Karpas-422 (cell line): ENCODE measurements at places on chromosomes 7 and 10.
A peak's percentile ranks its signal among the peaks of the same experiment; 100 is the strongest.

DNA sequence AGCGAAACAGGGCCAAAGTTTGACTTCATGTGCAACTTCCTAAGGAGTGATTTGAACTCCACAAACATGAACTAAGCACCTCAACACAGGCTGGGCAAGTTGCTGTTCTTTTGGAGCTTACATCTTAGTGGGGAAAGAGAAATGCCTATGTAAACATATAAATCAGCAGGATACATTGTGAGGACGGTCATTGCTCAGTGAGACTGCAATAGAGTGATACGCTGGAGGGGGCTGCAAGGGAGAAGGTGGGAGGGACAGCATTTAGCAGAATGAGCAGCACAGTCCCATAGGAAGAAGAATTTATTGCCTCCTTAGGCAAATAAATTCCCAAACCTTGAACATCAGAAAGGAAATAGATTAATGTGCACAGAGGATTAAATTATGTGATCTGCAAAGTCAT, 90.0 kb downstream of the EGFR start:
- no peak for DNase-seq

DNA sequence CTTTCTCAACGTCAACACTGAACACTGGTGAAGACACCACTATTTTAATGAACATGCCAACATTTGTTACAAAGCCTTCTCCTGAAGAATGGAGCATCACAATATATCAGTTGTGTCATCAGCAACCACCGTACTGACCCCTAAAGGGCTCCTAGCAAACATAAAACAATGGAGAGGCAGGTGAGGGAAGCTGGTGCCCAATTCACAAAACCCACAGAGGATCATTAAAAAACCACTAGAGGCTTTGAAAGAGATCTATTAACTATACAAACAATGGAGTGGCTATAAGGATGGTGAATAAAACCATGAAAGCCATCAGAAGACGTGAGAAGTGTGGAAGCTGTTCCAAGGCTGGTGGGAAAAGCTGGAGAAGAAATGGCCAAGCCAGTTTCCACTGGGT, 150.8 kb downstream of the FAM107B start:
- no peak for DNase-seq

GRCh38 chr7:335358-336148, 45.6 kb downstream of the FOXL3 start:
- DNase-seq: no peak

DNA sequence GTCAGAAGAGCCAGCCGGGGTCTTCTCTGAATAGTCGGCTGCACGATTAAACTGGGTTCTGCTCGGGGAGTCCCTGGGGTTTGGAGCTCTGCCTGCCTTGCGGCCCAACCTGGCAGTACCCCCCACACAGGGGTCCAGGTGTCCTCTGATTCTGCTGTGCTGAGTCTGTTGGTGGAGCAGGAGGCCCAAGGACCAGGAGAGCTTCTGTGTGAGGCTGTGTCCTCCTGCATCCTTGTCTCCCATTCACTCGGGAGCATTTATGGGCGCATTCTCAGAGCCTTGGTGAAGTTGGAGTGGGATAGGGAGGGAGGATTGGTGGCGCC, 14.2 kb downstream of the INPP5A start:
- no peak for DNase-seq

GRCh38 chr10:103854265-103854685, 1.1 kb downstream of the SH3PXD2A start:
- DNase-seq: no peak

DNA sequence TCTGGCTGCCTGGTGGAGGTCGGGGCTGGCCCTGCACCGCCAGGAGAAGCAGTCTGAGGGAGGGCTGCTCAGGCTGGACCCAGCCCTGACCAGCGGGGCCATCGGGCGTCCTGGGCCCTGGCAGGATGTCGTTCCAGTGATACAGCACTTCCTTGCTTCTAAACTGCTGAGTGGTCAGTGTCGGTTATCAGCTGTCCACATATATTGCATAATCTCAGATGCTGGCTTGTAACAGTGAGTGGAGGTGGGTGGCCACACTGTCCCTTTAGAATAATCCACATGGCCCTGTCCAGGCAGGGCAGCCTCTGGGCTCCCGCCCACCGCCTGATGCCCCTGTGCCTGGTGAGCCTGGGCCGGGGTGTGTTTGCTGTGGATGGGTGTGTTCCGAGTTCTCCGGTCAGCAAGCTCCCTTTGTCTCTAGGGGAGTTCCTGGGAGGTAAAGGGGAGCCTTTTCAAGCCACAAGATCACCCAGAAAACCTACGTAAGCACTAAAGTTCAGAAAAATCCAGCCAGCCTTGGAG, 86.1 kb downstream of the LHPP start:
- no peak for DNase-seq

DNA sequence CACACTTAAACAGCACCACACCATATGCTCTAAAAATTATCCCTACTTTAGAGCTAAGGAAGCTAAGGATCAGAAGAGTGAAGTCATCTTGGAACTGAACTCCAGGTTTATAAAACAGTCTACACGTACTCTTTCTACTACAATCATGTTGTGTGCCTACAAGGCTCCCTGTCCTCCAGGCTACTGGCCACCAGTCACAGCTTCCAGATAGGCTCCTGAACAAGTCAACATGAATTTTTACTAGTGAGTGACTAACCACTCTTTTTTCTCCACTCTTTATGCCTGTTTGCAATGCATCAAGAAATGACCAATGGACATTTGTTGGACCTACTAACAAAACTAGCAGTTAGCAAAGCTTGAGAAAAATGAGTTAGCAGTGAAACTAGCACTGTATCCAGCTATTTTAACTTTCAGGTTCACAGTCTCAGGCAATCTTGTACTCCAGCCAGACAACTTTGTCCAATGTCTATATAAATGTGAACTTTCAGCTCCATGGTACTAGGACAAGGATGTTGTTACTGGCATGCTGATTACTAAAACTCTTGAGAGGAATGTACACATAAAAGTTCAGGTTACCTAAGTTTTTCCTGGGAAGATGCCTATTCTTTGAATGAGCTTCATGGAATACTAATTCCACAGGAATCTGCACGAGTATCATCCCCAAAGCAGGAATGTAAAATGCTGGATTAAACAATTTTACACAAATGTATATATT, 180.0 kb downstream of the BTAF1 start:
- no peak for DNase-seq

GRCh38 chr10:130740915-130741750, 570.4 kb downstream of the TCERG1L start:
- DNase-seq: no peak

DNA sequence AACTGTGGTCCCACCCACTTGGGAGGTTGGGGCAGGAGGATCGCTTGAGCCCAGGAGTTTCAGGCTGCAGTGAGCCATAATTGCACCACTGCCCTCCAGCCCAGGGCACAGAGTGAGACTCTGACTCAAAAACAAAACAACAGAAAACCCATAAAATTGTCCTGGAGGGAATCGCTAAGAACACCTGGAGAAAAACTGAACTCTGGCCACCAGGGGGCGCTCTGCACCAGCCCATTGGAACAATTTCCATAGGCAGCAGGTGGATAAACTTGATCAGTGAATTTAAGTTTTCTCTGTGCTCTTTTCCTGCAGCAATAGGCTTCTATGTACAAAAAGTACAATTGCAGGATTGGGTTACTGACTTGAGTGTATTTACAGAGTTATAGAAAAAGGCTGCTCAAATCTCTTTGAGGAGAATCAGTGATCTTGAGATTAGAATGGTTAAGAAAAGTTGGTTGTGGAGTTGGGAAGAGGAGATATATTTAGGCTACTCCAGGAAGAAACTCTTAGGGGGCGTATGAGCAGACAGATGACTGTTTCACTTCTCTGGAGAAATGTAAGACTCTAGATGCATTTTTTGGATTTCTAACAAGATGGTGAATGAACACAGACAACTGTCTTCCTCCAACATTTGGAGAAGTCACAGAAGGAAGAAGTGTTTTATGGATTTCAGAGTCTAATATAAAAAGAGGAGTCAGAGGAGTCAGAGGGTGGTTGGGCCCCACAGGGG, 274.9 kb upstream of the GALNT17 start:
- peak; percentile 89 for DNase-seq

GRCh38 chr10:25797888-25798429, 136.1 kb upstream of the MYO3A start:
- DNase-seq: no peak

GRCh38 chr7:94449151-94449725, 54.5 kb downstream of the COL1A2 start:
- peak; percentile 74 for DNase-seq

- no peak for DNase-seq
Measured at GRCh38 chr7:136403591-136403990, 426.4 kb upstream of the MTPN start.

DNA sequence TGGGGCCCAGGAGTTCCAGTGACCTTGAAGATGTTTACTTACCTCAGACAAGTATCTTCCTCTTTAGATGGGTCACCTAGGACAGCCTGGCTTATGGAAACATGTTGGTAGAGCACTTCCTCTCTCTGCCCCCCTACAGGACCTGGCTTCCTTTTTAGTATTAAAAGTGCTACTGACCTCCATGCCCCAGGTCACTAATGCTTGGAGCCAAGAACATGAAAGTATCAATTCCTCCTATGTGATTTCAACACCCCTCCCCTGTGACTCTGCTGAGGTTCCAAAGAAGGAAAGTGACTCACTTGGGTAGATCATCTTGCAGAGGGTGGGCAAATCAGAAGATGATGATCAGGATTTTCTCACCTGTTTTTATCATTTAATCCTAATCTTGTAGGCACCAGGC, 125.3 kb upstream of the CCDC6 start:
- peak; percentile 64 for DNase-seq

DNA sequence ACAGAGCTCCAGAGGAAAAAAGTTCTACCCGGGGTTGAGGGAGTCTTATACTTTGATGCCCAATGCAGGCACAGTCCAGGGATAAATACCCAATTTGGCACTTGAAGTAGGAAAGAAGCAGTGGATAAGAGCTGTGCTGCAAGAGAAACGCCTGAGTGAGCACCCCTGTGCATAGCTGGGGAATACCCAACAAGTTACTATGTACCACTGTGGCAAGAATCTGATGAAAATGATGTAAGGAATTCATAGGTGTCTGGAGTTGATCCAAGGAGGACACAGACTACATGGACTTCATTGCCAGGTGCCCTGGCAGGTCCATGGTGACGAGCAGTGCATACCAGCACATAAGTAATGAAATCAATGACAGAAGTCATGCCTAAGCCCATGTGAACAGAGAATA, 183.7 kb upstream of the FEZF1 start:
- no peak for DNase-seq

DNA sequence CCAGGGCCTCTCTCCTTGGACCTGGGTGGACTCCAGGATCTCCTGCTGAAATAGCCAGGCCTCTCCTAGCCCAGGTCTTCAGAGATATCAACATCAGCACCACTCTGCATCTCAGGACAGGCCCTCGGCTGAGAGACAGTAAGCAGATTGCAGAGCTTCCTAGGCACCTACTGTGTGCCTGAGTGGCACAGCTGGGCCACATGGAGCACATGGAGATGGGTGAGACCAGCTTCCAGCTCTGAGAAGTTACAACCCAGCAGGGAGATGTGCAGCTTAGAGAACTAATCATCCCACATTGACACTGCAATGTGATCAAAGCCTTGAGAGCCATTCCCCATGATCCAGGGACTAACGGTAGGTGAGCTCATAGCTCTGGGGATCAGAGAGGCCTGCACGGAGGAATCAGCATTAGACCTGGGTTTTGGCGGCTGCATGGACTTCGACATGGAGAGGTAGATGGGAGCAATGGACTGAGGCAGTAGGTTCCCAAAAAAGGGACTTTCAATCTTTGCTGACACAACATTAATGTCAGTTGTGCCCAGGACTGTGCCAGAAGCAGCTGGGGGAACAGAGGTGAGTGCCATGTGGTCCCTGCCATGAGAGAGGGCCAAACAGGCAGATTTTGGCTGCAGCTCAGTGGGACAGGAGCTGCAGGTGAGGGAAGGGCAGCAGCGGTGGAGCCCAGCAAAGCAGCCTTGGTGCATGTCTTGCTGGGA, 76.0 kb upstream of the LEP start:
- DNase-seq: no peak

GRCh38 chr10:69088471-69088769, 517 bp downstream of the SRGN start:
- DNase-seq: no peak

DNA sequence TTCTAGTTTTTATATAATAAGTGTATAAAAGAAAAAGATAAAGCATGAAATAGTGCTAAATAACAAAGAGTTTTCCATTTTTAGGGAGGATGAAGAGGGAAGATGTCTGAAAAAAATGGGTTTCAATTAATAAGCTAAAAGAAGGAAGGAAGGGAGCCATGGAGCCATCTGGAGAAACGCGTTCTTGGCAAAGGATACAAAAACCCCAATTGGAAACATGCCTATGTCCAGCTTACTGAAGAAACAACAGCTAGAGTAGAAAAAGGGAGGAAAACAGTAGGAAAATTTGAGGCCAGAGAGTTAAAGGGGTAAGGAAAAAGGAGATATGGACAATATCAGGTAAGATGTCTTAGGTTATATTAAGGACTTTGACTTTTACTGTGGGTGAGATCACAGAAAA, 416.2 kb upstream of the GHITM start:
- no peak for DNase-seq

- no peak for DNase-seq
Measured at GRCh38 chr7:26735976-26736600, 128.3 kb downstream of the SKAP2 start.

GRCh38 chr7:27346531-27347275, 104.1 kb downstream of the EVX1 start:
- DNase-seq: no peak

GRCh38 chr10:81724431-81724830, 150.6 kb upstream of the NRG3 start:
- DNase-seq: no peak

- DNase-seq: no peak
Measured at GRCh38 chr7:102417105-102417504, 16.3 kb upstream of the ORAI2 start.

- DNase-seq: no peak
Measured at GRCh38 chr7:80412842-80413241, 99.0 kb downstream of the GNAT3 start.

- no peak for DNase-seq
Measured at GRCh38 chr10:114811862-114812261, 9.7 kb upstream of the FHIP2A start.

DNA sequence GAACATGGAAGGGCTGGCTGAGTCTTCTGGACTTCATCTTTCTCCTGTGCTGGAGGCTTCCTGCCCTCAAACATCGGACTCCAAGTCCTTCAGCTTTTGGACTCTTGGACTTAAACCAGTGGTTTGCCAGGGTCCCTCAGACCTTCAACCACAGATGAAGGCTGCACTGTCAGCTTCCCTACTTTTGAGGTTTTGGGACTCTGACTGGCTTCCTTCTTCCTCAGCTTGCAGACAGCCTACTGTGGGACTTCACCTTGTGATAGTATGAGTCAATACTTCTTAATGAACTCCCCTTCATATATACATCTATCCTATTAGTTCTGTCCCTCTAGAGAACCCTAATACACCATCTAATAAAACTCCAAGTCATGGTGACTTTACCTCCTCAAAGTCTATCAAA, 4.0 kb upstream of the CLEC5A start:
- DNase-seq: no peak
